Activated T-cell treated with anti-CD3 and anti-CD28 coated beads for 48 hours (primary cell): ENCODE measurements at places on chromosomes 5 and 9.

- no peak for DNase-seq
Measured at GRCh38 chr9:21154018-21154608, 12.3 kb downstream of the IFNA21 start.

DNA sequence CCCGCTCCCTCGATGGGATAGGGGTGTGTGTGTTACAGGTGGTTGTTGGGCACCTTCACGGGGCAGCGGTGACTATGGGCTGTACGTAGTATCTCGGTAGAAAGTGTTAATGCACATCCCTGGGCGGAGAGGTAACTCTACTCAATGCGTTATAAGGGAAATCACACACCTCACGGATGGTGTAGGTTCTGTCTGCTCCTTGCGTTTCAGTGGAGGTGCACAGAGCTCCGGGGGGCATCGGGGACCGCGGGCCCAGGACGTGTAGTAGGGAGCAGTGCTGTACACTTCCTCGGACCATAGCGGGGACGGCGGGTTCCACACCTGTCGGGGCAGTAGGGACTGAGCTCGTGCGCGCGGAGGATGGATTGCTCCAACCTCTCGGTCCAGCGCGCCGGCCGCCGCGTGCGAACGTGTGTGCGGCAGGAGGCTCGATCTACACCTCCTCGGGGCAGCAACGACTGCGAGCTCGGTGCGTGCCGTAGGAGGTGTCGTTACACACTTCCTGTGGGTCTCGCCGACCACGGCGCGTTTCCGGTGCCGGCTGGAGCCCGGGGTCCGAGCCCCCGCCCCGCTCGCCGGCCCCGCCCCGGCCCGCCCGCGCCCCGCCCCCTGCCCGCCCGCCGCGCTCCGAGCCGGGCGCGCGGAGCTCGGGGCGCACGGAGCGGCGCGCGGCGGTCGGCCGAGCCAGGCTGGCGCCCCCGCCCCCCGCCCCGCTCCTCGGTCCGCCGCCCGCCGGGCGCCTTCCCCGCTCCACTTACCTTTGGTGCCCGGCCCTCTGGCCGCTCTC, at the start of gene KIAA1958:
TSS of gene KIAA1958 (plus strand) at position 607 of the 787 bp plus-strand sequence. CDS start 87,254 bp downstream, outside the sequence.
- DNase-seq: peak; percentile 84

GRCh38 chr5:91556-92263, at the start of gene PLEKHG4B:
PLEKHG4B (plus strand) TSS chr5:92168; CDS start chr5:92232, 64 bp downstream.
- peak; percentile 7 for DNase-seq

- no peak for DNase-seq
Measured at GRCh38 chr9:132241840-132242620, 80.2 kb downstream of the NTNG2 start.

GRCh38 chr9:95096381-95096780, 221.1 kb downstream of the FANCC start:
- no peak for DNase-seq

DNA sequence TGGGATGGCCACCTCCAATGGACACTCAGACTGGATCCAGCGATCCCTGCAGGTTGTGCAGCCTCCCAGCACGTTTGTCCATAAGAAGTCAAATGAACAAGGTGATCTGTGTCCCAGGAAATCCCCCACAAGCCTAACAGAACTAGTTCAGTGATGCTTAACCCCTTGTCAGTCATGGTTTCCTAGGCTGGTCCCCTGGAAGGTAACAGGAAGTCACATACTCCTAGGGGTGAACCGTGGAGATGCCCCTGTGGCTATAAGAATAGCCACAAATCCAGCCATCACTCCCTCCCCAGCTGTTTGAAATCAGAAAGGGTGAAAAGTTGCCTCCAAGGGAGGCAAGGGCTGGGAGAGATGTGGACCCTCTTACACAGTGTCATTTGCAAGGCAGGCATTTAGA, 22.5 kb downstream of the PAX5 start:
- DNase-seq: no peak

GRCh38 chr5:116859666-116860320, 285.2 kb upstream of the SEMA6A start:
- DNase-seq: no peak

DNA sequence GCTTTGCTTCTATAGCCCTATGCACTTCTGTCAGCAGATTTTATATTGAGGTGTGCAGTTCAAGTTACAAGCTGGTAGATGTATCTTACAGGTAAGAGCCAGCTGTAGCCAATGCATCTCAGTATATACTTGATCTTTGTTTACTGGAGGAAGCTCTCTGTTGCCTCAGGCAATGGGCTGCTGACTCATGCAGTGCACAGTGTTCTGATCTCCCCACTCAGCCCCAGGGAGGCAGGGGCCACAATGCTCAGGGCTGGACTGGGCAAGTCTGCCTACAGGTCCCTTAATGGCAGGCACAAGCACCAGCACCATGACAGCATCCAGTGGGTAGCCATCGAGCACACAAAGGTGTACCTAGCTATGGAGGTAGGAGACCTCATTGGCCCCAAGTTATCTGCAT, 178.8 kb upstream of the CDH10 start:
- no peak for DNase-seq

DNA sequence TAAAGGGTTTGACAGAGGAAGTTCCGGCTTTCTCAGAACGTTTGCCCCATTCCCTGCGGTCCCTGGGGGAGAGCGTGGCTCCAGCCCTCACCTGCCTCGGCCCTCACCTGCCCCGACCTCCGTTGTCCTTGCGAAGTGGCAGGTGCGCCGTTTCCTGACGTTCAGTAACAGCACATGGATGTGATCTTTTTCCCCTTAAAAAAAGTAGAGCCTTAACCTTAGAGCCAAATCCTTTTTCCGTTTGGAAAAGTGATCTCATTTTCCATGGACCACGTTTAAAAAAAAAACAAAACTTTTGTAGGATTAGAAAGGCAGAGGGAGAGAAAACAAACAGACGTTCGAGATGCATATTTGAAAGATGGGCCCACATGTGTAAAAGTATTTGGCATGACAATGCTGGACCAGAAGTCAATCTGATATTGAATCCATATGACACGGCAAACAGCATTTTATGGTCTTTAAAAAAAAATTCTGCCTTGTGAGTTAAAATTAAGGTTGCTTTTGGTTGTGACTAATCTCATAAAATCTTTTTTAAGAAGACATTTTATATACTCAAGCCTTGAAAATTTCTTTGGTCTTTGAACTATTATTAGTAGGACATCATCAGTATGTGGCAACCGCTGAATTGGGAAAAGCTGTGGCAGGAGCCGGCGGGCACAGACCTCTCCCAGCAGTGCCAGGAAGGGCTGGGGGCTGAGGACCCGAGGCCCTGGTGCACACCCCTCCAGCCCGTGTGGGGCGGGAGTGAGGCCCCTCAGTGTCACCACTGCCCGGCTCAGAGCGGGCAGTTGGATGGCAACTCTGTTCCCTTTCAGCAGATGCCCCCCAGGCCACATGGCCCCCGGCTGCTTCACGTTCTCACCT, 42.5 kb upstream of the EXOC3 start:
- no peak for DNase-seq

DNA sequence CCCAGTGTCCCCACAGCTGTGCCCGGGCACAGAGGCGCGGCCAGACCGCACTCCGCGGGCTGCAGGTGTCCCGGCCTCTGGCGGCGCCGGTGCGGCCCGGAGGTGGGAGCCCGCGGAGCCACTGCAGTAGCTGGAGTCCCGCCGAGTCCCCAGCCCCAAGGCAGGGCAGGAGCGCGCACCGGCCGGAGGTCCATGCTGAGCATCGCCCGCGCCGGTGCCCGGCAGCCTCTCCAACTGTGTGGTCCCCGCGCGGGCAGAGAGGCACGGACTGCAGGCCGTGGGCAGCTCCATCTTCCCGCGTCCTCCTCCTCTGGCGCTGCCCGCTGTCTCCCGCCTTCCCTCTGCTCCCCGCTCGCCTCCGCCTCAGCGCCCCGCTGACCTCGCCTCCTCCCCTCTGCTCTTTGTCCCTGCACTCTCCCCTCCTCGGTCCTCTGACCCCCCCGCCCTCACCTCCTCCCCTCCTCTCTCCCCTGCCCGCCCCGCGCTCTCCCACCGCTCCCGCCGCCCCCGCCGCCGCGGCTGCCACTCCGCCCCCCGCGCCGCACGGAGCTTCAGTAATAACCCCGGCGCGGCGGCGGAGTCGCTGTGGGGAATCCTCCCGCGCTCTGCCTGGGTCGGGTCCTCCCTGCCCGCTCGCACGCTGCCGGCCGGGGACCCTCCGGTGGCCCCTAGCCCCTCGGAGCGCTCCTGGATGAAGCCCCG, at the start of gene ADAMTS16:
TSS of gene ADAMTS16 (plus strand) at position 554 of the 702 bp plus-strand sequence. CDS start at position 692, 138 bp downstream.
- DNase-seq: no peak

- DNase-seq: no peak
Measured at GRCh38 chr5:51746023-51746422, 362.8 kb downstream of the ISL1 start.

- DNase-seq: no peak
Measured at GRCh38 chr9:21552244-21553170, 70.4 kb upstream of the IFNE start.

- peak; percentile 31 for DNase-seq
Measured at GRCh38 chr9:91727316-91727861, 222.6 kb downstream of the ROR2 start.

GRCh38 chr5:159891371-159891770, 24.9 kb upstream of the ADRA1B start:
- DNase-seq: no peak

DNA sequence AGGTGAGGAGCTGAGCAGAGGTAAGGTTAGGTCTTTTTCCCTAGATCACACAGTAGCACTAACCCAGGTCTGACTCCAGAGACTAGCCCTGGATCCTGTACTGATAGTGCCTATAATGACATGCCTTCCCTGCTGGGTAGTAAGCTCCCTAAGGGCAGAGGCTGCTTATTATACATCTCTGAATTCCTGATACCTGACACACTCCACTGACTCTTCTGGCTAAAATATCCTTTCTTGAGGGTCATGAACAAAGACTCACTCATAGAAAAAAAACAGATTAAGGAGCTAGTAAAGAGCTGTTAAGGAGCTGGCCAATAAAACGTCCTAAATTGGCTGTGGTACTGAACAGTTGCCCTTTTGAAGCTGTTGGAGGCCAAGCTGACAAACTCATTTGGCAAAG, 149.0 kb upstream of the ITGA1 start:
- no peak for DNase-seq

DNA sequence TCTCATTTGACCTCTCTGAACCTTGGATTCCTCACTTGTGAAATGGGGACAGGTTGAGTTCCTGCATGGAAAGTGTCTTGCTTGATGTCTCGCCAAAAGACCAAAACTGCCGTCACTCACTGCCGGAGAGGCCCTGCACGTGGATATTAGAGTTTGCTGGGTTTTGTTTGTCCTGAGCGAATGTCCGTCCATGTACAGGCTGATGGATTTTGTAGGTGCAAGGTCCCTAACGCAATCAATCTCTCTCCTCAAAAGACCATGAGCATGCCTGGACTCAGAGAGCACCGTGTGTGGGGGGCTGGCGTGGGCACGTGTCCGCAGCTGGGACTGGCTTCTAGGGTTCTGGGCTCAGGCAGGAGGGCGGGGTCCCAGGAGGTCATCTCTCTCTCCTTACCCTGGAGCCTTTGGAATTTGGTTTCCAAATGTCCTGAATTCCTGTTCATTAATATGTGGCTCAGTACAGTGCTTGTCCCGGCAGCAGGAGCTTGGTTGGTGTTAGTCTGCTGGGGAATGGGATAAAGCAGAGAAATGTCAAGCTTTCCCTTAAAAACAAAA, 146.0 kb upstream of the IER5L start:
- no peak for DNase-seq

DNA sequence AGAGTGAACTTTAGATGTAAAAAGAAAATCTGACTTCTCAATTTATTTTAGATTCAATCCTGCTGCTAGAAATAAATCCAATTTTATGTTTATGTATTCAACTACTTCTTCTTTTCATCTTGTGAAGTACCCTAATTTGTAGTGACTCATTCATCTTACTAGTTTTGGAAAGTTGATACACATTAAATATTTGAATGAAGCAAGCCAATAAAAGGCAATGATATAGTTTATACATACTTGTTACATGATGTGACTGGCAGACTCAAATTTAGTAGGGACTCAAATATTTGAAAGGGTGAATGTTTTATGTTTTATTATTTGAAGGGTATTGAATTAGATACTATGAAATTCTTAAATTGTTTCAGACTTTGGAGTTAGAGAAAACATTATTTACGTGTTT, 34.7 kb downstream of the CSNK1G3 start:
- no peak for DNase-seq

GRCh38 chr5:133499895-133500294, 112.4 kb downstream of the FSTL4 start:
- no peak for DNase-seq

DNA sequence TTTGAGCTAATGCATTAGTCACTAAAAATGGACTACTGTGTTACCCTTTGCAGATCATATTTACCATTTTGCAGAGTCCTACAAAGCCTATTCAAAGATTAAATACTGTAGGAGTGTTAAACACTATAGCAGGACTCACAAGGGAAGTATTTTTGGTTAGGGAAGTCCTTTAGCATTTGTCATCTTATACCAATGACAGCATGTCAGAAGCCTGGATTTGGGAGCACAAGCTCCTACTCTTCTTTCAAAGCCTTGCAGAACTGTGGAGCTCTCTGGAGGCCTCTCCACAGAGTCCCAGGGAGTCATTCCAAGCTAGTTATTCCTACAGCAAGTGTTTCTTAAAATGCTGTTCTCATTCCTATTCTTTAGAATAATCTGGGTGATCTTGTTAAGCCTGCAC, 288.8 kb downstream of the PIK3R1 start:
- no peak for DNase-seq

- no peak for DNase-seq
Measured at GRCh38 chr9:84811072-84811750, 141.7 kb downstream of the NTRK2 start.

- DNase-seq: peak; percentile 4
Measured at GRCh38 chr5:153352685-153353219, 137.7 kb upstream of the GRIA1 start.

GRCh38 chr5:136808756-136809155, 443.4 kb upstream of the TRPC7 start:
- no peak for DNase-seq

GRCh38 chr5:105836268-105836667, 1834.5 kb downstream of the EFNA5 start:
- DNase-seq: no peak

GRCh38 chr5:92838253-92838652, 742.8 kb downstream of the NR2F1-AS1 start:
- no peak for DNase-seq

DNA sequence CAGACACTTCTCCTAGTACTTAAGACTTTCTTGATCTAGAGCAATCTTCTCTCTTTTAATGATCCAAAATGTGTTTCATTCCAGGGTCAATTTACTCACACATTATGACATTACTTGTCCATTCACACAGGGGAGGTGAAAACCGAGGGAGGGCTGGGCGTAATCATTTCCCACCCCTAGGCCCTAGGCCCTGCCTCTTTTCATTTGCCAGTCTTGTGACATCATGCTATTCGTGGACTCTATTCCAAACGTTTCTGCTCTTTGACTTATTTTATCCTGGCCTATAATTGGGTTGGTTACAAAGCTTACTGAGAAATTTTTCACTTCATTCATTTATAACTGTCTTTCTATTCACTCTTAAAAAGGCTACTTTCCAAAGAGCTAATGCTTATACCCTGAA, 2.4 kb downstream of the DCAF12 start:
- DNase-seq: no peak
